ENCODE measurements at places on chromosomes 2 and 18.
A peak's percentile ranks its signal among the peaks of the same experiment; 100 is the strongest.

- peak; percentile 31 for DNase-seq
Observed at GRCh38 chr2:161415987-161416707, at the start of gene TBR1. TSS of gene TBR1 (plus strand) at chr2:161416297. CDS start at chr2:161416411, 114 bp downstream.

DNA sequence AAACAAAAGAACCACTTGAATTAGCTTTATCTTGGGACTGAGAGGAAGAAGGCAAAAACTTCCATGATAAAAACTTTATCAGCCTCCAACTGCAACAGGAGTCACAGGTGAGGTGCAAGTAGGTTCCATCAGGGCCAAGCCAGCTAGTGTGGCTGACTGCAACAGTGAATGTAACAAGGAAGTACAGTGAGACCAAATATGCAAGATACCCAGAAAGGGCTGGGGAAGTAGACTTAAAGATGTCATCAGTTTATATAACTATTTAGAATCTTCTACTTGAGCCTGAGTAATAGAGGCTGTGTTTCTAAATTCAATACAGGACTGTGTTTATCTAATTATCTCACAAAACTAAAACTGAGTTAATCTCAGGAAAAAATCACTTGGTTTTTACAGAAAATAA is 14.8 kb downstream of the PLEKHM3 start:
- no peak for DNase-seq

DNA sequence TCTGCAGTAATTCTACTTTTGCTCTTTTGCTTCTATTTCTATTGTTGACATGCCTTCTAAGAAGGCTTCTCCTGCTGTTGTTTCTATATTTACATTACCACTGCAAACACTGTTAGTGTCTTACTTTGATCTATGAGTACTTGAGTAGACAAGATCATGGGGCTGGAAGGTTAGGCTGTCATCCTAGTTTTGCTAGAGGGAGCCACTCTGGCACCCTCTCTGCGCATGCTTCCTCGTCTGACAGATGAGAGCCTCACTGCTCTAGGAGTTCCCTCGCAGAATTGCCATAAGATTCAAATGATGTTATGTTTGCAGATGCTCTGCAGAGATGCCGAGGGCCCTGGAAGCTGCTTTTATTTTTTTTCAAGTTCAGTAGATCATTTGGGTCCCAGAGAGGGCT is 185.6 kb downstream of the RNF144A start:
- no peak for DNase-seq

DNA sequence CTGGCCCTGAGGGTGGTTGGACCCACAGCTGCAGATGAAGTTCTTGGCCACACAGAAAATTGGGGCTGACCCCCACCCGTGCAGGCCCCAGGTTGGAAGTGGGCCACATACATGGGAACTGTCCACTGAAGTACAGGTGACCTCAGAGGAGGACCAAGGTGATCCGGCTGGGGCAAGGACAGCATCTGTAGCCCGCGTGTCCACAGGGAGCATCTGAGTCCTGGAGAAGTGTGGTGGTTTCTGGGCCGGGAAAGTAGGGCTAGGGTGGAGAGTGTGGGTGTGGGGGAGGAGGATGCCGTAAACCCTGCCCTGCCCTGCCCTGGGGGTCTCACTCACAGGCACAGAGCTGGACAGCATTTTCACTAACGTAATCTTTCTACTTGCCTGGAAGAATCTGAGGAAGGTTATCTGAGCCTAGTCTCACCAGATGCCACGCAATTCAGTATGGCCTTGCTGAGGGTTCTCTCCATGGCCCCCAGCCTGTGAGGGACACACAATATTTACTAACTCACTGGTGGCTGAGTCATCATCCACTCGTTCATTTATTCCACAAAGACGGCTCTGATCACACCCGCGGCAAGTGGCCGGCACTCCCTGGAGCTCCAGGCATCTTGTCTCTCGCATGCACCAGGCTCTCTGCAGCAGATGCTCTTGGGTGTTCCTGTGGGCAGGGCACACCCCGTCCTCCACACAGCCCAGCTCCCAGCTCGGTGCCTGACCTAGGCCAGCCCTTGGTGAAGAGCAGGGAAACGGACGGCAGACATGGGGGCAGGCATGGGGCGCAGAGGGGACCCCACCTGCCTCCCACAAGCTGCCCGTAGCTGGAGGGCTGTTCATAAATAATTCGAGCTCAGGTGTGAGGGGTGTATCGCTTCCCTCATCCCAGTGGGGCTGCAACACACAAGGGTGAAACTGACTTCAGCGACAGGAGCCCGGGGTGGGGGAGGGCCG is 51.2 kb downstream of the INHBB start:
- DNase-seq, result no peak

DNA sequence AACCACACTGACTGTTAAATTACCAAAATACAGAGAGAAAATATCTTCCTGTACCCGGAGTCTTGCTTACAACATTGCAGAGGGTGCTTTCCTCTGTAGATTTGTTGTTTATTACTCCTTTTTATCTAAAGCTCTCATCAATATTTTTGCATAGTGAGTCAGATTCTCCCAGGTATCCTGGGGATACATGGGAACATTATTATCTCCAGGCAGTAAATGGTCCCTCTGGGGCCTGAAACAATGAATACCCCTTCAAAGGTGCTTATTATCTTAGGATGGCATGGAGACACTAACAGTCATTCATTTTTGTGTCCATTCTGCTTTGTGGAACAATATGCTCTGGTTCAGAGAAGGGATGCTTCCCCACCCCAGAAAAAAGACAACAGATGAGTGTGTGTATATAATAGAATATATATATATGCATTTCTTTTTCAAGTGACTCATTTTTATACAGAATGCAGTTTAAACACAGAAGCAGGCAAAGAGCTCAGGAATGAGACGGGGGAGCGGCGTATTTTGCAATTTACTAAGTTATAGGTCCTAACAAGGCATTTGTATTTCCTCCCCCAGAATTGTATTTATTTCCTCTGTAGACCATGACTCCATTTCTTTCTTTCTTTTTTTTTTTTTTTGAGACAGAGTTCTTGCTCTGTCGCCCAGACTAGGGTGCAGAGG is 424.8 kb upstream of the ZEB2 start:
- no peak for DNase-seq

DNA sequence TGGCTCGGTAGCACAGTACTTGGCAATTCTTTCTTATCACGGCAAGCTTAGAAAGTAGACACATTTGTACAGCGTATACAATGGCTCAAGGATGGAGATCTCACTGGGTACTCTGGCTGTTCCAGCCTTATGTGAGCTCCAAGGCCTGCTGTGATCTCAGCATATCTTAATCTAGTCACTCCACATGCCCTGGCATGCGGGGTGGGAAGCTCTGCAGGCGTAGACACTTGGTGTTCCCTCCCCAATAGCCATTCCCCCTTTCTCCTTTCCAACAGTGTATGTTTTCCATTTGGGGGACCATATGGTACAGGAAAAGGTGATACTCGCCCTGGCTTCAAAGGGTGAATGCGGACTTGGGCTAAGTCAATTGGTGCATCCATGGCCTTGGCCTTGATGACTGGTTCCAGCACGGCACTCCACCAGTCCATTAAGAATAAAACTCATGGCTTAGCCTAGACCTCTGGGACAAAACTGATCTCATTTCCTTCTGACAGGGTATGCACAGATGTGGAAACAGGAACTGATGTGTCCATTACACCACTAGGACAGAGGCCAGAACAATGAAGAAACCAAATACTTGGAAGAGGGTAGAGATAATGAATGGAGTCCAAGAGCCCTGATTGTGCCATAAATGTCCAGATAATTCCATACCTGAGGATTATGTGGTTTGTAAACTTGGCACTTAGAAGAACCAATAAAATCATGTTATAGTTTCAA is 28.4 kb downstream of the TGIF1 start:
- no peak for DNase-seq

- no peak for DNase-seq
Observed at GRCh38 chr2:84234103-84234502, 225.0 kb downstream of the SUCLG1 start.

DNA sequence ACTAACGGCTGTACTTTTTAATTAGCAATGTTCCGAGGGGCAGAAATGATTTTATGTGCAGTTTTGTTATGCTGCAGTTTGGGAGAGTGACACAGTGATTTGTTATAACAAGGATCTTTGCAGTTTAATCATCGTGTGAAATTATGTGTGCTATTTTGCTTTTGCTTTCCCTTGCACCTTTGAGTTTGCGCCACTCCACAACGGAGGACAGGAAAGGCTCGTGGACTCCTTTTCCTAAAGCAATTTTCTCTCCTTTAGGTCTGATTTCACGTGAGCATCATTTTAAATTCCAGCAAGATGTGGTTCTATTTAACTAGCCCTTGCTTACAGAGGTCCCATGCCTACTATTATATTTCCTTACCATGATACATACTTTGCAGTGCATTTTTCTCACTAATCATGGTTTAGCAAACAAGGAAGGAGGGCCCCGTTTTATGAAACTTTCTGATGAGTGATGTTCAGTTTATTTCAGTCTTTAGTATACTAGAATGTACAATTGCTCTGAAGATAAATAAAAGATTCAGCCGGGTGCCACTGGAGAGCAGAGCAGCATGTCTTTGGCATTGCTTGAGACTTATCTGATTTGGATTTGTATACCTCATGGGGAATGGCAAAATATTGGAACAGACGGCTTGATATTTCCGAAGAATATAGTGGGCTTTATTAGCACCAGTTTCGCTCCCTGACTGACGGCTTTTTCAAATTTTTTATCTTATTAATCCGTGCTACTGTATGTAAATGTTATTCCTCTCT is 528.2 kb upstream of the FANCL start:
- DNase-seq, result no peak

- no peak for DNase-seq
Observed at GRCh38 chr2:155190342-155190741, 491.8 kb downstream of the KCNJ3 start.

DNA sequence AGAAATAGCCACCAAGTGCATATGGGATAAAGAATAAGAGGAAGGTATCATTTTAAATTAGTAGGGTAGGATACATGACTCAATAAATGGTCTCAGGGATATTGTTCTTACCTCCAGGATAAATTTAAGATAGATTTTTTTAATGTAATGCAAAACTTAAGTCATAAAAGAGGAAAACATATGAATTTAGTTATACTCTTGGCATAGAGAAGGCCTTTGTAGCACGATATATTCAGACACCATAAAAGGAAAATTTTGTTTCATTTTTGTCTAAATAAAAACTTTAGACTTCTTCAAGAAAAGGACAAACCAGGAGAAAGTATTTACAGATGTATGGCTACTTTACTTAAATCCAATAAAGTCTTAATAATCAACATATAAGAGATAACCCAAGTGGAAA is 78.5 kb upstream of the CAB39 start:
- DNase-seq, result no peak

- DNase-seq, result peak; percentile 86
Observed at GRCh38 chr18:13375302-13376255, 157.0 kb downstream of the LDLRAD4 start.
